ENCODE measurements at places on chromosomes 4 and X.

DNA sequence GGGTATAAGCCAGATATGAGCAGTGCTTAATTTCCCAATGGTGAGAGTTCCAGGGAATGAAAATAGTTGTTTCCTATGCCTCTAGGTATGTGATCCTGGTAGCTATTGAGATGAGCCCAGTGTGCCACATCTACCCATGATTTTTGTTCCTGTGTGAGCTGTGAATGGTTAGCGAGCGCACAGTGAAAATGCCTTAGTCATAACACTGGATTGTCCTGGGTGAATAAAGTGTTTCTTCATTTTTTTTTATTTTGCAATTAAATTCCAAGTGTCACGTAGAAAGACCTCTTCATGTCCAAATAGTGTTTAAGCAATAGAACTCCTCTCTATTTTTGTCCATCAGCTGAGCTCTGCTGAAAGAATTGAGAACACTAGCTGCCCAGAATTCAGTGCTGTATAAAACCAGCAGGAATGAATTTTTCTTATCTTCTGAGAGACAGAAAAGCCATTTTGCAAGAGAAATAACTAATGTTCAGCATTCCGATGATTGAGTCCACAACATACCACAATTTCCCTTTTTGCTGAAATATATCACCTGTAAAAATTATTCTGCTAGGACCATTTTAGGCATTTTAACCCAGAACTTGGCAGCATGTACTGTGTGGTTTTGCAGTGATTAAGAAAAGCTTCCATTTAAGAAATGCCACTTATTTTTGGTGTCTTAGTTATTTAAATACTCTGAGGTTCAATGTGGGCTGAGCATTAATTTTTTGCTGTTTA, 5.6 kb downstream of the MAOA start:
- DNase-seq: no peak

DNA sequence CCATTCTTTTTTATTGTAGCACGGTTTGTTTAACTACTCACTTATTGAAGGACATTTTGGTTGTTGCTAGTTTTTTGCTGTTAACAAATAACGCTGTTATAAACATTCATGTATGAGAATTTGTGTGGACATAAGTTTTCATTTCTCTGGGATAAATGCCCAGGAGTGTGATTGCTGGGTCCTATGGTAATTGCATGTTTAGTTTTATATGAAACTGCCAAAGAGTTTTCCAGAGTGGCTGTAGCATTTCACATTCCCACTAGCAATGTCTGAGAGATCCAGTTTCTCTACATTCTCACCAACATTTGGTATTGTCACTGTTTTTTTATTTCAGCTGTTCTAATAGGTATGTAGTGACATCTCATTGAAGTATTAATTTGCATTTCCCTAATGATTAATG, 66.8 kb downstream of the PLAC1 start:
- DNase-seq: no peak

DNA sequence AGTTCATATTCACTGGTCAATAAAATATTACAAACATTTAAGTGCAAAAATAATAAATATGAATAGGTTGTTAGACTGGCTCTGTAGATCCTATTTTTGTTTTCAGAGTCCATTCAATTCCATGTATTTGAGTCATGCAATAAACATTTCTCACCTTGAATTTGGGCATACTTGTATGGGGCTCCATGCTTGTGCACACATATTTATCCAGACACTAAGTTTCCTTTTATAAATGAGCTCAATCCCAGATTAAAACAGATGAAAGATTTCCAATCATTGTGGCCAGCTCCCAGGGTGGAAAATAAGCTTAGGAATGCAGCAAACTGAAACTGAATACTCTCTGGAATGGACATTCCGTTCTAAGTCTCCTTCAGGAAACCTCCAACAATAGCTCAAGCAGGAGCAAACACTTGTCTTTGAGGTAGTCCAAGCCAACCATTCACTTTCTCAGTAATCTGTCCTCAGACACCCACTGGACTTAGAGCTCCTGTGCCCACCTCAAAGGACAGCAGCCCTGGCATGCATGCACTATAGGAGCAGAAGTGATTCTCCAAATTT, 16.4 kb downstream of the DMD start:
- no peak for DNase-seq

DNA sequence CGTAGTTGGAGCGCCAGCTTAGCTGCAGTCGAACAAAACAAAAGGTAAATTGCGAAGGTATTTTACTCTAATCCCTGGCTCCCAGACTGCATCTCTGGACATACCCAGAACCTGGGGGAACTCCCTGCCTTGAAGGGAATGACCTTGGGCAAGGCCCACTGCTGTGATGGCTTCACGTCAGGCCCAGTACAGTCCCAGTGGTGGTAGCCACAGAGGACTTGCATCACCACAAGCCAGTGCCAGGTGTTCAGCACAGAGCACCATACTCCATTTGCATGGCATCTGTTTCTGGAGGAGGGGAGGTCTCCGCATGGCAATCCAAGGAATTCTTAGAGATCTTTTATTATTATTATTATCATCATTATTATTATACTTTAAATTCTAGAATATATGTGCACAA, 5.6 kb downstream of the ETDA start:
- DNase-seq: no peak

DNA sequence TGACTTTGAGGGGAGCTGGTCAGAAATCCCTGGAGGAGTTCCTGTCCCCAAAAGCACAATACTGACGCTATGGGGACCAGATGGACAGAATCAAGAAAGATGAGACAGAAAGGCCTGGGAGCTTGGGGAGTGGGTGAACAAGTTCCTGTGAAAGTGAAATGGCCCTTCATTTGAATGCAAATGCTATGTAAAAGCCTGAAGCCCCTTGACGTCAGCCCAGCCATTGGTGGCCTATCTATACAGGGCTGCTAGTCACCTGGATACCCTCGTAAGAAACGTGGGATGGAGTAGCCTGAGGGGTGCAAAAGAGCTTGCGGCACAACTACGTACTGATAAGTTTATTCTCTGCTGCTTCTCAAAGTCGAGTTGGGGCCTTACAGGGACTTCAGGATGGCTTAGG, at the start of gene CDX4:
Gene CDX4, plus strand, starts transcription at position 223 of the 400 bp plus-strand sequence. CDS start 201 bp downstream, outside the sequence.
- no peak for DNase-seq

Data from HTR-8/SVneo (cell line).